T-cell (primary cell): ENCODE measurements at places on chromosomes 3 and 15. TPM values are rescaled to one million over a fixed set of nuclear protein-coding genes. Genes with fewer than 3 reads are reported as not detected.

GOLGA8A gene
- total RNA-seq, result 202 TPM

DNA sequence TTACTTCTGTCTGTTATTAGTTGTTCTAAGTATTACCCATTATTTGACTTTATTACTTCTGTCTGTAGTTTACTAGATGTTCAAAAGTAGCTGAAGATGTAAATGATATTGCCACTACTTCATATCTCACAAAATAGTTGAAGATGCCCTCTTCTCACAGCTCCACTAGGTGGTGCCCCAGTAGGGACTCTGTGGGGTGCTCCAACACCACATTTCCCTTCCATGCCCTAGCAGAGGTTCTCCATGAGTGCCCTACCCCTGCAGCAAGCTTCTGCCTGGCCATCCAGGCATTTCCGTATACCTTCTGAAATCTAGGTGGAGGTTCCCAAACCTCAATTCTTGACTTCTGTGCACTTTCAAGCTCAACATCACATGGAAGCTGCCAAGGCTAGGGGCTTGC lies 80.8 kb downstream of the KCNH8 start:
- H3K4me1 ChIP-seq, result no peaks in the 10 kb centered on the region
- H3K36me3 ChIP-seq, result no peaks in the 10 kb centered on the region
- no peaks in the 10 kb centered on the region for H3K27me3 ChIP-seq

- no peaks in the 10 kb centered on the region for H3K4me1 ChIP-seq
- no peak overlapping the region for H3K4me3 ChIP-seq
- no peaks in the 10 kb centered on the region for H3K36me3 ChIP-seq
- DNase-seq, result no peak
- no peaks in the 10 kb centered on the region for H3K27me3 ChIP-seq
Measured at GRCh38 chr3:59056706-59057105, 6.9 kb upstream of the CFAP20DC start.

TEX9 gene
- 2.7 TPM for total RNA-seq

DNA sequence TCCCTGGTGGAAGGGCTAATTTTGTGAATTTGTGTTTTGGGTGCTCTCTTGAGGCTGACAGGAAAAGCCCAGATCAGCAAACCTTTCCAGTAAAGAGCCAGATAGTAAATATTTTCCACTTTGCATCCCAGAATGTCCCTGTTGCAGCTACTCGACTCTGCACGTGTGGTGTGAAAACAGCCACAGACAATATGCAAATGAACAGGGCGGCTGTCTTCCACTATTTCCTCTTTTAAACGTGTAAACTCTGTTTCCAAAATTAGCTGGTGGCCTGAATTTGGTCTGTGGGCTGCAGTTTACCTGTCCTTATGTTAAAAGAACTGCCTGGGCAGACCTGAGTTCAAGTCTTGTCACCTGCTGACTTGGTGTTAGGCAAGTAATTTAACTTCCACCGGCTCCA lies 202.7 kb downstream of the EDEM1 start:
- no peak overlapping the region for H3K4me3 ChIP-seq
- H3K4me1 ChIP-seq, result no peaks in the 10 kb centered on the region
- H3K36me3 ChIP-seq, result no peaks in the 10 kb centered on the region

CEP19 gene
- total RNA-seq, result 7.8 TPM

DNA sequence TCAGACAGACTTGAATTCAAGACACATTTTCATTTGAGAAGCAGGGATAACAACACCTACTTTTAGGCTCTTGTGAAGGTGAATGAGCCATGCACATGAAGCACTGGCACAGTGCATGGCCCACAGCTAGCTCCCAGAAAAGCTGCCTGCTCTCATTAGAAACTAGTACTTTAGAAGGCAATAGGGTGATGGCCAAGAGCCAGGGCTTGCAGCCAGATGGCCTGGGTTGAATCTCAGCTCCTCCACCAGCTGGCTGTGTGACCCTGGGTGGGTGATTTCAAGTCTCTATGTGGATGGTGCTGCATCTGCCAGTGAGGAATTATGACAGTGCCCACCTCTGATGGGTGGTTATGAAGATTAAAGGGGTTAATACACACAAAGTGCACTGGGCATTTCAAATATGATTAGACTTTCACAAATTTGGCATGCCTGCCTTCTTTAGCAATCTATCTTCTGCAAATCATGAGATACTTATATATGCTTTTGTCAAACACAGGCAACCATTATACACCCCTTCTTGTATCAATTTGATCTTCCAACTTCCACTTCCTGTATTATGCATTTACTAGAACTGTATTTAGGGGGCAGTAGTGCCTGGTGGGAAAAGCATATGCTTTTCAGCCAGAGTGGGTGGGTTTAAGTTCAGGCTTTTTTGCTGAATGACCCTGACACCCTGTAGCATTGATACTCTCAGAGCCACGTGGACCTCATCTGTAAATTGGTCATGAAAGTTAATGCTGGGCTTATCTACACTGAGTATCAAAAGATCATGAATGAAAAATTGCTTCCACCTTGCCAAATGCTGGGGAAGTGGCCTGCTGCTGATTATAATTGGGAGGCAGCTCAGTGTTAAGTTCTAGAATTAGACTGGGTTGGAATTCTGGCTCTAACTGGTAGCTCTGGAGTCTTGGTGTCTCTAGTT lies 34.7 kb upstream of the RBP1 start:
- no peaks in the 10 kb centered on the region for H3K27me3 ChIP-seq
- no peak overlapping the region for H3K4me3 ChIP-seq
- no peak for DNase-seq
- no peaks in the 10 kb centered on the region for H3K4me1 ChIP-seq
- no peaks in the 10 kb centered on the region for H3K36me3 ChIP-seq

ATP13A5 gene
- total RNA-seq, result not detected

DNA sequence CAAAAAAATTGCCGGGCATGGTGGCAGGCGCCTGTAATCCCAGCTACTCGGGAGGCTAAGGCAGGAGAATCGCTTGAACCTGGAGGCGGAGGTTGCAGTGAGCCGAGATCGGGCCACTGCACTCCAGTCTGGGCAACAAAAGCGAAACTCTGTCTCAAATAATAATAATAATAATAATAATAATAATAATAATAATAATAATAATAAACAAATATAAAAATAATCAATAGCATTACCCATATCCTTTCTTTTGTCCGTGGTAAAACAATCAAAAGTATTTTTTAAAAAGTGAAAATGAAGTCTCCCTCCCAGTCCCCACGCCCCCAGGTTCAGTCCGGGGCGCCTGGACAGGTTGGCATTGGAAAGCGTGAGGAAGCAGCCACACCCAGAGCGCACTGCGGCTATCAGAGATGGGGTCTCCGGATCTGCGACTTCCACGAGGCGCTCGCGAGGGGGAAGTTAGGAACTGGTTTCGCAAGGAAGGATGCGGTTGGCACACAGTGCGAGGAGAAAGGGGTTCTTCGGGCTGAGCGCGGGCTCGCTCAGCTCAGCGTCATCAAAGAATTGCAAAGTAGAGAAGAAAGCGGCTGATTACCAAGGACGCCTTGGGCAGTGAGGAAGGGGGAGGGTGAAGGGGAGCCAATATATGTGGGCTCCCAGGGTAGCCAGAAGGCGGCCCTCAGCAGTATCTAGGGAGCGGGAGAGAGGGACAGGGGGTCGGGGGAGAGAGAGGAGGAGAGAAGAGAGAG lies 69.5 kb upstream of the EPHB3 start:
- no peak for DNase-seq
- no peaks in the 10 kb centered on the region for H3K36me3 ChIP-seq
- H3K4me1 ChIP-seq, result peaks cover 6% of the 10 kb centered on the region
- peaks cover 48% of the 10 kb centered on the region for H3K27me3 ChIP-seq
- no peak overlapping the region for H3K4me3 ChIP-seq
- no peak overlapping the region for H3K27ac ChIP-seq

DNA sequence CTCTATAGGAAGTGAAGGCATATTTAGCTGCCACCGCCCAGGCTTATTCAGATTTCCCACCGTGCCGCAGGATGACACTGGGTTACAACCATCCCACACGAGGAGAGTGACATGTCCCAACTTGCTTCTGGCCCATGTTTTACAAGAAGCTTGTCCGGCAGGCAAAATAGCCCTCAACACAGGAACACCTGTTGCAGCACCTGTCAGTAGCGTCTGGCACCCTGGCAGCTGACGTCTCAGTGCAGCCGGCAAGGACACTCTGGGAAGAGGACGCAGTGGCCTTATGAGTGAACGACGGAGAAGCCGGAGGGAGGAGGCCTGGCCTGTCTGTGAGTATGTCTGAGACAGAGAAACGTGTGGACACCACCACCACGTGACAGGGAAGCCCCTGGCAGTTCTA lies 32.1 kb downstream of the FAM174B start:
- H3K27ac ChIP-seq, result no peak overlapping the region
- H3K36me3 ChIP-seq, result no peaks in the 10 kb centered on the region
- no peak for DNase-seq
- peaks cover 5% of the 10 kb centered on the region for H3K27me3 ChIP-seq

ANKRD63 gene
- not detected for total RNA-seq

DNA sequence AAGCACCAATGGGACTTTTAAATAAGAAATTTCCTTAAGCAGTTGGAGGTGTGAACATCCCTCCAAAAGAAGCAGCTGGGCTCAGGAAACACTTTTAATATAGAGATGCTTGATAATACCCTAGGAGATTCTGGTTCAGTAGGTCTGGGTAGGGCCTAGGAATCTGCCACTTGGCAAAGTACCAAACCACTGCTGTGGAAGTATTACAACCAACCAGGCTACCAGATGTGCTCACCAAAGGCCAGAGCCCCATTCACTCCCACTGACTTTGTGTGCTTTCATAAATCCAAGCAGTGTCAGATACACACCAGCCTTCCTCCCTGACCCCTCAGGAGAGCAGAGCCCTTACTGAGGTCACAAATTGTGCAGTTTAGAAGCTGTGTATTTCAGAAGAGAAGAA lies 162.6 kb downstream of the CCNL1 start:
- no peaks in the 10 kb centered on the region for H3K4me1 ChIP-seq
- no peaks in the 10 kb centered on the region for H3K36me3 ChIP-seq
- no peak for DNase-seq
- no peak overlapping the region for H3K4me3 ChIP-seq
- H3K27me3 ChIP-seq, result peaks cover 4% of the 10 kb centered on the region

LRRN1 gene
- 0.70 TPM for total RNA-seq

DNA sequence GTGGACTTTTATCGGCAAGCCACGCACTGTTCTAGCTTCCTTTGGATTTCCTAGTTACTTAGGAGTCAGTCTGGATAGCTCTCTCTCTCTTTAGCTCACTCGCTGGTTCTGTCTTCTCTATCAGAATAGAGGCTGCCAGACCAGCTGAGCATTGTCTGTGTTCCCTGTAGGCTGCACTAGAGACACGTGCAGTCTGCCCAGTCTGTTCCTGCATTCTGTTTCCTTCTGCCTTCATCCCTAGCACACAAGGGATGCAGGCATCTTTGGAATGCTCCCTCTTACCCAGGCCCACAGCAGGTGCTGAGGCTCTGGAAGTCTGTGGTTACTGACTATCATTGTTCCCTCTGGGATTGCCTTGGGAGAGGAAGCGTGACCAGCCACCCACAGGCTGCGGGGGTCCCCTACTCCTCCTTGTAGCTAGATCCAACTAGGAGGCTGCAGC lies 322.8 kb downstream of the ZNF621 start:
- DNase-seq, result no peak
- no peaks in the 10 kb centered on the region for H3K36me3 ChIP-seq
- no peaks in the 10 kb centered on the region for H3K4me1 ChIP-seq
- H3K27me3 ChIP-seq, result no peaks in the 10 kb centered on the region
- no peak overlapping the region for H3K27ac ChIP-seq

GRCh38 chr15:55764398-55764797 lies 21.4 kb upstream of the PRTG start:
- DNase-seq, result no peak
- H3K27ac ChIP-seq, result no peak overlapping the region
- H3K27me3 ChIP-seq, result no peaks in the 10 kb centered on the region

C2CD4B gene
- total RNA-seq, result not detected

DNA sequence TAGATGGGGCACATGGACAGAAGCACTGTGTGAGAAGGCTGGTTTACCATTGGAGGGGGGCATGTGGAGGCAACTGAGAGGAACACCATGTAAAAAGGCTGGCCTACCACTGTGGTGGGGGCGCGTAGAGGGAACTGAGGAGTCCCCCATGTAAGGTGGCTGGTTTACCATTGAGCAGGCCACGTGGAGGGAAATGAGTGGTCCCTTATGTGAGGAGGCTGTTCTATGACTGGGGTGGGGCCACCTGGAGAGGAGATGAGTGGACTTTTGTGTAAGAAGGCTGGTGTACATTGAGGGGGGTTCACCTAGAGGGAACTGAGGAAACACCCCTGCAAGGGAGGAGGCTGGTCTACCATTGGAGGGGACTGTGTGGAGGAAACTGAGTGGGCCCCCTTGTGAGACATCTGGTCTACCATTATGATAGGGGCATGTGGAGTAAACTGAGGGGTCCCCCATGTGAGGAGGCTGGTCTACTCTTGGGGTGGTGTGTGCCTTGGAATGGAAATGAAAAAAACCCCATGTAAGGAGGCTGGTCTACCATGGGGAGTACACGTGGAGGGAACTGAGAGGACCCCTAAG lies 156.9 kb downstream of the FBLN2 start:
- no peaks in the 10 kb centered on the region for H3K36me3 ChIP-seq
- H3K27me3 ChIP-seq, result peaks cover 42% of the 10 kb centered on the region
- H3K4me3 ChIP-seq, result no peak overlapping the region
- no peaks in the 10 kb centered on the region for H3K4me1 ChIP-seq
